ENCODE measurements at places on chromosomes 2 and 18. TPM values are rescaled to one million over a fixed set of nuclear protein-coding genes. Genes with fewer than 3 reads are reported as not detected.

GRCh38 chr2:27798948-27799645 lies 27.6 kb downstream of the MRPL33 start:
- no peak for DNase-seq

DNA sequence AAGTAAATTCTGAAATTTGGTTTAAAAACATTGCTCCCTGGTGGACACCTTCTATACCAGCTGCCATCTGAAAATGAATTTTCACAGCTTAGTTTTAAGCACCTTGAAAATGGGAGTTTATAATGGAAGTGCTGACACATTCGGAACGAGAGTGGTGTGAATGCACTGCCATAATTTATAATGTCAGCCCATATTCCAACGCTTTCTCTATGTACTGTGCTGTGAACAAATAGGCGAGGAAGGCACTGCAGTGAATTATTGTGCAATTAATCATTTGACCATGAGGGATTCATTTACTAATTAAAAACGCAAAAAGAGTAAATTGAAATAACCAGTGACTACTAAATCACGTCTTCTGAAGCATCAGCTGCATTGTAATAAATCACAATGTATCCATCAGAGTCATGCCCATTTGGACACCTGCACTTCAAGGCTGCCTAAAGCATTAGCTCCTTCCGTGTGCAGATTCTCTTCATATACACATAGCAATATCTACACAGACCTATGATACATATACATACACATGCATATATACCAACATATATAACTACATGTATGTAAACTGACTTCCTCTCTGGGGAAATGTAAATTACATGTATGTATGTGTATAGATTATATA lies 699.8 kb downstream of the GALR1 start:
- no peak for DNase-seq

DNA sequence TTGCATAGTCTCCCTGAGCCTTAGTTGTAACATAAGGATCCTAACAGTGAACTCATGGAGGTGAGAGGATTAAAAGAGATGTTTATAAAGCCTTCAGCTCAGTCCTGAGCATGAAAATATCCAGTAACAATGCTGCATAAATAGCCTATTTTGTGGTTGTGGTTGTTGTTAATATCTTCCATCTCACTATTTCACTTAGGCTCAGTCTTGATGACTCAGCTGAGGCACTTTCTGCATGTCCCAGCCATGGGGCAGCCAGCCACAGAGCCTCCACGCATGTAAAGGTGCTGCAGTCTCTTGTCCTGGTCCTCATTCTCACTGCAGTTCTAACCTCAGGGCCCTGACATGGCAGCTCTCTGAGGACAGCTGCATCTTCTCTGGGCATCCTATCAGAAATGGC lies 218.8 kb upstream of the PKDCC start:
- no peak for DNase-seq

DNA sequence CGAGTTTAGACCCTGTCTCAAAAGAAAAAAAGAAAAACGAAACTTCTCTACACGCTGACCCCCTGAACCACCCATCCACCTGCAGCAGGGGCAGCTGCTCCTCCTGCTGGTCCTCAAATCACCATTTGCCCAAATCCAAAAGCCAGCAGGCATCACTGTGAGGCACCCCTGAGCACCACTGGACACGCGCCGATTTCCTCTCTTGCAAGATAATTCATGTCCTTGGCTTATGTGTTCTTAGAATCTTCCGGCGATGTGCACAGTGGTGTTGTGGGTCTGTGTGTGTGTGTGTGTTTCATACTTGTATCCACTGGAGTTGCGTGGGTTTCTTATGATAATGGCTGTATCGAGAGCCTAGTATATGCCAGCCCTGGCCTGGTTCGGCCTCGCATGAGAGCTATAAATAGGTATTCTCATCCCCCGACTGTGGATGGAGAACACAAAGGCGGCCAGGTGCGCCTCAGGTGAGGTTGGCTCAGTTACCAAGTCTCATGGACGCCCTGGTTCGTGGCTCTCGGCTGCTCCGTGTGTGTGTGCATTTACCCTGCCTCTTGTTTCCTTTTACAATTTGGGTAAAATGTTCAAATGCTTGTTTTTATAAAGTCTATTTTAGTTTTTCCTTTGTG lies 235.5 kb downstream of the HDAC4 start:
- DNase-seq, result no peak

DNA sequence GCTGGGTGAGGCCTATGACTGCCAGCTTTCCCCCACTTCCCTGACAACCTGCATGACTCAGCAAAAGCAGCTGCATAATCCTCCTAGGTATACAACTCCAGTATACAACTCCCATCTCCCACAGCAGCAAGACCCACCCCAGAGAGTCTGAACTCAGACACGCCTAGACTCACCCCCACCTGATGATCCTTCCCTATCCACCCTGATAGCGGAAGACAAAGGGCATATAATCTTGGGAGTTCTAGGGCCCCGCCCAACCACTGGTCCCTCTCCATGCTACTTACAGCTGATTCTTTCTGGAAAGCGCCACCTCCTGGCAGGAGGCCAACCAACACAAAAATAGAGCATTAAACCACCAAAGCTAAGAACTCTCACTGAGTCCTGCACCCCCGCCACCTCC lies 296.5 kb downstream of the DCC start:
- DNase-seq, result peak; percentile 40

- DNase-seq, result no peak
Observed at GRCh38 chr18:25327584-25327983, 24.4 kb downstream of the ZNF521 start.

- DNase-seq, result peak; percentile 11
Observed at GRCh38 chr2:29130295-29130694, 15.1 kb downstream of the CLIP4 start.

DNA sequence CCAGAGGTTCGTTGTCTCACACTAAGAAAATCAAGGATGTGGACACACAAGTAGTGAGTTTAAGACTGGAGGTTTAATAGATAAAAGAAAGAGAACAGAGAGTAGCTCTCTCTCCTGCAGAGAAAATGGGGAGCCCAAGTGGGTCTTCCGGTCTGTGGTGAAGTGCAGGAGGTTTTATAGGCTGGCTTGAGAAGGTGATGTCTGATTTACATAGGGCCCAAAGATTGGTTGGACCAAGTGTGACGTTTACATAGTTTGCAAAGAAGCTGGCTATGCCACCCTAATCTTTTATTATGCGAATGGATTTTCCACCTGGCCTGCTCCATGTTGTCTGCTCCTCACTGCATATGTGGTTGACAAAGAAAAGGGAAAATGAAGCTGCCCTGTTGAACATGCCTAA lies 430.4 kb upstream of the TRIB2 start:
- no peak for DNase-seq

DNA sequence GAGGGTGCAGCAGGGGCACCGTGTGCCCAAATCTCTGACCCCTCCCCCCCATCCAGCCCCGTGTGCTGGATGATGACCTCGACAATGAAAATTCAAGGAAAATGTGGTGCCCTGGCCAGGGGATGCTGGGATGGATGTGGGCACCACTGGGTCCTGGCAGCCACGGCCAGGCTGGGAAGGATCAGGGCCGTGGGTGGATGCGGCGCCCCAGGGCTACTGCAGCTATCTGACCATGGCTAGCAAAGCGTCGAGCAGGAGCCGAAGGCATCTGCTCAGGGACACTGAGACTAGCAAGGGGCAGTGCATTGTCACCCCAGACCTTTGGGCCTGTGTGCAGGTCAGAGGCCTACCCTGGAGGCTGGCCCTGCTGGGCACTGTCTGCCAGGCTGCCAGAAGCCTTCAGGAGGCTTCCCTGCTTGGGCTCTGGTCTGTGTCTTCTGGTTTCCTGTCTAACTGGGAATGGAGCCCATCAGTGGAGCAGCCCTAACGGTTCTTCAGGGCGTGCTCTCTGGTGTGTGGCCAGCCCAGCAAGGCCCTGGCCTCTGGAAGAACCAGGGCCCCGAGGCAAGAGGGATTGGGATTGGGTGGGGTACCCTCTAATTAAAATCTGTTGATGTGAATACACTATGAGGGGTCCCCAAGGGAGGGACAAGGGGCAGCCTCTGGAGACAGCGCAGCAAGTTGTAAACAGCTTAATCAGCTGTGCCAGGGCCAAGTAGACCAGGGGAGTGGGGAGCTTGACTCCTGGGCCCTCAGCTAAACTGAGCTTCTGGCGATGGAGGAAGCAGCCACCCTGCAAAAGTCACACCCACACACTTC lies 98.0 kb downstream of the STPG4 start:
- DNase-seq, result no peak

DNA sequence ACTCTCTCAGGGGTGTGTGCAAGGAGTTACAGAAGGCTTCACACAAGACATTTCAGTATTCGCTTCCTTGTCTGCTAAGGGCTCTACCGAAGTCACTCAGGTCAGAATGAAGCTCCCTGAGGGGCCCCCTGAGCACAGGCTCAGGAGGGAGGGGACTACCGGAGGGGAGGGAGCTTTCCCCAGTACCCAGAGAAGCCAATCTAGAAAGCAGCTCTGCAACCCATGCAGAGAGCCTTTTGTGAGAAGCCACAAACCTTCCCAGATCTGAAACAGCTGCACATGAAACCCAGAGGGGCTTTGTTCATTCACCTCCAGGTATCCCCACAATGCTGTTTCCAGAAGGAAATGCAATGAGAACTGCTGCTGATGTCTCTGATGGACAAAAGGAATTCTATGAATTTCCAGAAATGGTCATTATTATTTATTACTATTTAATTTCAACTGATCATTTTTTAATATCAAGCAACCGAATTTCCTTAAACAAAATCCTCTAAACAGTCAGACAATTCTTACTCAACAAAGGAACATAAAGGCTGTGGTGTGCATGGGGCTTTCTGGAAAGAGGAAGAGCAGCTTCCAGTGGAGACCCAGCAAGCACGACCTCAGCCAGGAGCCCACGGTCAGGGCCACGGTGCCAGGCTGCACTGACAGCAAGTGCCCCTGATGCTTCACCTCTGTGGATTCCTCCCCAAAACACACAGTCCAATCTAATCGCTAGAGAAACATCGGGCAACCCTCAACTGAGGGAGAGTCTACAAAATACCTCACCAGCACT lies 42.0 kb downstream of the NDUFA10 start:
- DNase-seq, result no peak

- DNase-seq, result no peak
Observed at GRCh38 chr18:1846640-1847039, 724.7 kb downstream of the METTL4 start.

DNA sequence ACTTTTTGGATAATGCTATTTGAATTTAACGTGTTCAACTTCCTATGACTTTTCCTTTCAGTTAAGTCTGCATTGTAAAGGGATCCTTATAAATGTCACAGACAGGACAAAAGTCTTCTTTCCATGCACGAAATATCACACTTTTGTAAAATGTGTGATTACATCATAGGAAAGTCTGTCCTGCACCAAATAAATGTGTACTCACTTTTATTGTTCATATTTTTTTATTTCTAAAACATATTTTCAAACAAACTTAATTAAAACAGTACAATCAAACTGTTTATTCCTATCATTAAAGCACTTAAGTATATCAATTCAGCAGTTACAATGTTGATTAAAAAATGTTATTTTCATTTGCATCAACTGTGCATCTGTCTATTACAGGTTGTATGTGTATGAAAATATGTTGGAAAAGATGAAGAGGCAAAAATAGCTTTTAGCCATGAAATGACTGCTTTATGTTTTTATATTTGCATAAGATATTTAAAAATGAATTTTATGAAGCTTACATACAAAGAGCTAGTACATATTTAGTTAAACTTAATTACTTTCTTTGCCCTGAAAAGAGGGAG lies 105.6 kb downstream of the CSRNP3 start:
- DNase-seq, result no peak

GRCh38 chr2:112047537-112048235 lies 7.4 kb upstream of the TMEM87B start:
- DNase-seq, result peak; percentile 22

GRCh38 chr18:28606686-28607085 lies 429.8 kb upstream of the CDH2 start:
- no peak for DNase-seq

DNA sequence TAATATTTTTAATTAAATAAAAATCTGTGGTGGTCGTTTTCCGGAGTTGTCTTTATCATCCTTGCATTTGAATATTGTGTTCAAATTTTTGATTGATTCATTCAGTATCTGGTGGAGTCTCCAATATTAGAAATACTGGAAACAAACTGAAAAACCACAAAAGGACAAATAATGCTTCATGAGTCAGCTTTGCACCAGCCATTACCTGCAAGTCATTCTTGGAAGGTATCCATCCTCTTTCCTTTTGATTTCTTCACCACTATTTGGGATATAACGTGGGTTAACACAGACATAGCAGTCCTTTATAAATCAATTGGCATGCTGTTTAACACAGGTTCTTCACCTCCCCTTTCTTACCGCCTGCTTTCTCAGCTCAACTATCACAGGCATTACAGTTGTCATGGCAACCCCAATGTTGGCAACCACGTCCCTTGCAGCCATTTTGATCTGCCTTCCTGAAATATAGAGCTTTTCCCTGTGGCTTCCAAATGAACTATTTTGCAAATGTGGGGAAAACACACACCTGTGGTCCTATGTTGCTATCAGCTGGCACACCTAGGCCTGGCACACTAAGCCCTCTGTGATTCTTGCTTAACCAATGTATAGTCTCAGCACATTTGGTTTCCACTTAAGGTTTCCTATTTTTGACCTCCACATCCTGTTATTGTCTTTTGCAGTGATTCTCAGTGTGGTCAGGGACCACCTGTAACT lies 6.5 kb downstream of the CTLA4 start:
- no peak for DNase-seq

DNA sequence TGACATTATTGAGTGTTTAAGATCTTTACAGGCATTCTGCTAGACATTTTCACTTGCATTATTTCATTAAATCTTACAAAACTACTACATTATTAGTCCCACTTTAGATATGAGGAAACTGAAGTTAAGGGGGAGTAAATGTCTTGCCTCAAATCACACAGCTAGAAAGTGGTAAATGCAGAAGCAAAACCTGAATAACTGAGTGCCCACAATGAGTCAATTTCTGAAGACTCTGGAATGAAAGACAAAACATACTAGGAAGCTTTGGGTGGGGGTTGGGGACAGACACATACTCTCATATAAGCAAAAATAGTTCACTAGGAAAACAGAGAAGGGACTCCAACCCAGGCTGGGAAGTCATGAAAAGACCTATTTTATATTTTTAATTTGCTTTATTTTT lies 214.4 kb upstream of the LRATD1 start:
- no peak for DNase-seq

TRIM43 gene
- polyA plus RNA-seq, result not detected

PJVK gene
- polyA plus RNA-seq, result not detected

AMER3 gene
- polyA plus RNA-seq, result not detected

AQP12B gene
- polyA plus RNA-seq, result 11.5 TPM

ASIC4 gene
- polyA plus RNA-seq, result not detected

MAP2 gene
- 0.54 TPM for polyA plus RNA-seq

REG1B gene
- 0.37 TPM for polyA plus RNA-seq

BMP10 gene
- not detected for polyA plus RNA-seq

ACVR1C gene
- 1.3 TPM for polyA plus RNA-seq

SPDYA gene
- polyA plus RNA-seq, result 2.4 TPM

KIDINS220 gene
- 41.1 TPM for polyA plus RNA-seq

ZNF519 gene
- polyA plus RNA-seq, result not detected
